Psoas muscle (tissue), 8 donors: ENCODE measurements at places on chromosomes 3 and 15. TPM values are rescaled to one million over a fixed set of nuclear protein-coding genes. Genes with fewer than 3 reads are reported as not detected.

PPM1L gene
- total RNA-seq = 68.9 TPM

GATM gene
- 21.3 TPM for total RNA-seq

TIGIT gene
- total RNA-seq = 0.46 TPM

NOX5 gene
- total RNA-seq = 0.13 TPM

LMAN1L gene
- not detected for total RNA-seq

LMCD1 gene
- 541 TPM for total RNA-seq

- H3K27ac ChIP-seq = no peak overlapping the region
- H3K4me1 ChIP-seq = no peaks in the 10 kb centered on the region
- H3K36me3 ChIP-seq = no peaks in the 10 kb centered on the region
- DNase-seq = no peak
- no peak overlapping the region for H3K4me3 ChIP-seq
Observed at GRCh38 chr3:40118091-40118490, 191.4 kb upstream of the EIF1B start.

GRCh38 chr15:65217526-65218482 lies 6.5 kb upstream of the CILP start:
- H3K36me3 ChIP-seq = no peaks in the 10 kb centered on the region
- H3K4me3 ChIP-seq = no peak overlapping the region
- H3K27me3 ChIP-seq = no peaks in the 10 kb centered on the region
- no peaks in the 10 kb centered on the region for H3K4me1 ChIP-seq
- DNase-seq = no peak

DNA sequence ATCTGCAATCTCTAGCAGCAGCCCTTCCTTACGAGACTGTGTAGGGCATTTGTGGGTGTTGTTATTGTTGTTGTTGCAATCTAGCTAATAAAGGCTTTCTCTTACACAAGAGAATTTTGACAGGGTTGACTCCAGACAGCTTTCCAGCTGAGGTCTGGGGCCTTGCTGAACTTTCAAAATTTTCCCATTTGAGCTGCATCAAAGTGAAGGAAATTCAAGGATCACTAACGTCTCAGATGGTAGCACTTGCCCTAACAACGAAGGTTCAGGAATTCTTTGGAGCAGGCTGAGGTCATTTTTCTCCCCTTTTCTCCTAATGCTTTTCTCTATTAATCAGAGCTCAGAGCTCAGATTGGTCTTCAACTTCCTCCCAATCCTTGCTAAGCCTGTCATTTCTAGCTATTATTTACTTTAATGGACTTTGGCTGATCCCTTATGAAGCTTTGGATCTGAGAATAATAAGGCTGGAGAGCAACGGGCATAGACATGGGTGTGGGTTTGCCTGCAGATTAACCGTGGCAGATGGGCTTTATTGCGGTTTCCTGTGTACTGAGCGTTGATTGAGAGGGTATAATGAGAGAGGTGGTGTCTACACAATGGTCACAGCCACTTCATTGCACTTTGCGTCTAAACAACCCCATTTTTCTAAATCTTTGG lies 614.0 kb upstream of the AGTR1 start:
- no peak overlapping the region for H3K27ac ChIP-seq
- no peaks in the 10 kb centered on the region for H3K36me3 ChIP-seq
- H3K4me1 ChIP-seq = no peaks in the 10 kb centered on the region
- no peak overlapping the region for H3K4me3 ChIP-seq

DNA sequence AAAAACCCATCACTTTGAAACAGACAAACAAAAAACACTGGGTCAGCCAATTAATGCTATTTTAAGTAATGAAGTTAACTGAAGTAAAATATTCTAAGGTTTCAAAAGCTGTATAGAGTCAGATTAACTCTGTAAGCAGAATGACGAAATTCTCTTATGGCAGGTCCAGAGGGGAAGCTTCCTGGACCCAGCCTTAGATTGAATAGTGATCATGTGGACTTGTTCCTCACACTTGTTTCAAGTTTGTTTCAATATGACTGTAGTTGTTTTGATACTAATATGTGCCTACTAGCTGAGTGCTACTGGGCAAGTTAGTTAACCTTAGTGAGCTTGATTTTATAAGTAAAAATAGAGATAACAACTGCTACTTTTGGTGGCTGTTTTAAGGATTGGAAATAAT lies 32.6 kb downstream of the PLS1 start:
- peaks cover 4% of the 10 kb centered on the region for H3K4me1 ChIP-seq
- H3K4me3 ChIP-seq = no peak overlapping the region
- H3K36me3 ChIP-seq = no peaks in the 10 kb centered on the region
- H3K27ac ChIP-seq = no peak overlapping the region
